ENCODE measurements at places on chromosomes 7 and 10. TPM values are rescaled to one million over a fixed set of nuclear protein-coding genes. Genes with fewer than 3 reads are reported as not detected.

NDUFA5 gene
- total RNA-seq = 102 TPM

TAF5 gene
- total RNA-seq = 6.4 TPM

CASTOR2 gene
- 2.3 TPM for total RNA-seq

PTEN gene
- under 0.01 TPM for total RNA-seq

CALML3 gene
- total RNA-seq = not detected

ATOH7 gene
- not detected for total RNA-seq

ZFAND2A gene
- 33.0 TPM for total RNA-seq

GRCh38 chr7:28354601-28355402 lies 57.5 kb upstream of the CREB5 start:
- DNase-seq = peak; percentile 100

GRCh38 chr10:89470628-89471027 lies 56.3 kb downstream of the IFIT5 start:
- DNase-seq = peak; percentile 21

DNA sequence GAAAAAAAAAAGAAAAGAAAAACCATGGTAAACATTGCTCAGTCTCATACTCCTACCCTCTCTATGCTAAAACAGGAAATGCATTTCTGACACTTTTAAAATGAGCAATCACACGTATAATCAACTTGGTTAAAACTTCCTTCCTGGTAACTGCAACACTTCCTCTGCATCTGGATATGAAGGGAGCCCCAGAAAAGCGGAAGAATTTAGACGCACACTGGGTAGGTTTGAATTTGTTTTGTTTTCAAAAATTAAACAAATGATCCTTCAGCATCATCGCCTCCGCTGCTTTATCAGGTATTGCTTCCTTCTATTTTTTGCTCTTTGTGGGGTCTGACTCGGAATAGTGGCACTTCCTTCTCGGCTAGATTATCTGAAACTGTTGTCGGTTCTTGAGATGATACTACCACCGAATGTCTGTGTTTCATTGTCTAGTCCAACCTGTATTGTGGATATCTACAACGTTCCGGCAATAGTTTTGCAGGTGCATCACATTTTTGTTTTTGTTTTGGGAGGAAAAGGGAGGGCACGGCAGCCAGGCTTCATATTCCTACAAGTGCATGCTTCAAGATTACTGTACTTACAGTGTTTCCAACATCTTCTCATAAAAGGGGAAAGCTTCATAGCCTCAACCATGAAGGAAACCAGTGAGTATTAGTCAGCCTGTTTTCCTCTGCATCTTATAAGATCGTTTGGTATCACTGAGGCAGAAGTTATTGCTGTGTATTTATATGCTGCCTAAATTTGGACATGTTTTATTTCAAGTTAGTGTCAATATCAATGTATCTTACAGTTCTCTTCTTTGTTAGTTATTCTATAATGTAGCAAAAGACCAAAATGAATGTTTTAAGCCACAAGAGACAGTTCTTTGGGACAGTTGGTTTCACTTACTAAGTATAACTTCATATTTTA lies at the start of gene PIK3CG:
PIK3CG (plus strand) TSS at position 153 of the 912 bp plus-strand sequence. CDS start 2,280 bp downstream, outside the sequence.
- peak; percentile 18 for DNase-seq

GRCh38 chr7:117489911-117490310 lies 10.1 kb downstream of the CFTR start:
- DNase-seq = no peak

DNA sequence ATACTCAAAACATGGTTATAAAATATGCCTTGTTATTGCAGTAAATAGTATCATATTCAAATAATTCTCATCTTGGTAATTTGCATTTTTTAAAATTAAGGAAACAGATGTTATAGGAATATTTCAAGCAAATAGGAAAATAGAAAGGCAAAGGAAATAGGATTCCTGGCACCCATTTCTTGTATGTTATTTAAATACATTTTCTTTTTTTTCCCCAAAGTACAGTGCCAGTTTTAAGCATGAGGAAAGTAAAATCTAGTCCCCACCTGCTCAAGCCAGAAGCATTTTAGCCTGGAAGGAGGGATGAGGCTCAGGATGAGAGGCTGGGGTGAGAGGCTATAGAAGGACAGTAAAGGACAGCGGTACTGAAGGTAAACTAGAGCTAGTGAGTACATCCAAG lies 38.1 kb downstream of the GNAT3 start:
- DNase-seq = no peak

- no peak for DNase-seq
Observed at GRCh38 chr7:125241548-125241947, 311.9 kb upstream of the POT1 start.

- no peak for DNase-seq
Observed at GRCh38 chr7:117941138-117941810, 68.0 kb upstream of the CTTNBP2 start.

DNA sequence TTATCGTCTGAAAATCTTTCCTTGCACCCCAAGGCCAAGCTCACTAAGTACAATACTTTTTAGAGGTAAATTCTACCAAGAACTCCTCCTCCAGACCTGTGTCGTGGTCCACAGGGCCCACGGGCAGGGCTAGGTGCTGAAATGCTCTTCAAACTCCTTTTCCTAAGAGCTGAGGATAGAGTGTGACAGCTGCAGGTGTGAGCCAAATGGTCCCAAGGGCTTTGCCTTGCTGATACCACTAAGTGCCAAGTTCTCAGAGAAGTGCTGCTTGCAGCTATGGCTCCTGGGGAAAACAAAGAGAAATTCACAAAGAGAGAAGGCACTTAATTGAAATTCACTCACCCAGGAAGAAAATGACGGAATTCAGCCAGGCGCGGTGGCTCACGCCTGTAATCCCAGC lies 868.9 kb upstream of the AUTS2 start:
- DNase-seq = no peak

- DNase-seq = no peak
Observed at GRCh38 chr7:145152589-145152988, 316.7 kb upstream of the TPK1 start.

GRCh38 chr10:132687181-132687892 lies 98.6 kb downstream of the NKX6-2 start:
- DNase-seq = no peak

GRCh38 chr10:84820120-84820519 lies 491.7 kb downstream of the CCSER2 start:
- DNase-seq = no peak

DNA sequence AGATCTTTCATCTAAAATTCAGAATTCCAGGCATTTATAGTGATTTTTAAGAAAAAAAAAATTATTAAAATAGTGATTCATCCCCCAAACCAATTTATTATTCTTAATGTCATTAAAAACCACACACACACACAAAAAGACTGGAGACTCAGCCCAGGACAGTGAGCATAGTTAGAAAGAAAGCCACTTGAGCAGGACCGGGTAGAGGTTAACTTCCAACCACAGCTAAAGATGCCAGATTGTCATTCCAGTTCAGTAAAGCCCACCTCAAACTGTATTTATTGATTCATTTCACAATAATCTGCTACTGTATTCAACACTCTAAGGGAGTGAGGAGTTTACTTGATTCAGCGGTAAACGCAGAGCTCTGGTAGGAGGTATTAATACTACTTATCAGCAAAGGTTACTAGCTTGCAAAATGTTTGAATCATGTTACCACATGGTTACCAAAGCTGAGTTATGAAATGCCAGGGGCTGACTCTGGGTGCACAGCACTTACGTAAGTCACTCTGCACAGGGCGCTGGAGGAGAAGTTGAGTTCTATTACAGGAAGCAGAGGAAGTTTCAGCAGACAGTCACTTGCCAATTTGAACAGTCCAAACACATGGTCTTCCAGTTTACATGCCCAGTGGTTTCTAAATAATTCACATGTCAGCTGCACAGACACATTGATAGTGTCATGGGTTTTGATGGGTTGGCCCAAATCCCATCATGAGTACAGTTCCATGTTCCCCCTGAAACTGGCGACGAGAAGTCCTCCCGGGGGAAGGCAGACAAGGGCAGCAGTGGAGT lies 64.6 kb downstream of the KLF6 start:
- peak; percentile 82 for DNase-seq

- DNase-seq = peak; percentile 87
Observed at GRCh38 chr7:92634924-92635519, 44.8 kb upstream of the FAM133B start.

- DNase-seq = no peak
Observed at GRCh38 chr10:102188298-102188940, 36.2 kb downstream of the NOLC1 start.

DNA sequence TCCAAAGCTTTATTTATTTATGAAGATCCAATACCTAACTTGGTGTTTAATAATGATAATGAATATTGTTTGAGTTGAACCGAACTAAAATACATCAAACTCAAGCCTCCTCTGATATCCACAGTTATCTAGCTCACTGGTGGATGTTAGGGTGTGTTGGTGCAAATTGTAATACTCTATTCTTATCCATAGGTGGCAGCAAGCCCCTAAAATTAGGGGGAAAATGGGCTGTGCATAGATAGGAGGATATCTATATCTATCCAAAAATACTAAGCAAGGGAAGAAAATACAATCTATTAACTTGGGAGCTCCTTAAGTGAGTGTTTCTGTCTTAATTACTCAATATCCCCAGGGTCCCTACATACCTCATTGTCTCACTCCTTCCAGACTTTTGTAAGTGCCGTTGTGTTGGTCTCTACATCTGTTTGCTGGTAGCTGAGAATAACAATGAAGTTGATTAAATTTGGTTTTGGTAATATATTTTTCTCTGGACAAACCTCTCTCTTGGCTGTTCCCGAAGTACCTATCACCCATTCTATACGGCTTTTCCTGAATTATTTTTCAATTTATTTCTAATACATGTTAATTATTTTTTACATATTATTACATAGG lies 55.0 kb upstream of the VWDE start:
- no peak for DNase-seq

All from RPMI7951 (cell line).